ENCODE measurements at places on chromosomes 3 and 15.

GRCh38 chr3:81197386-81197785 is 564.1 kb downstream of the GBE1 start:
- no peak for DNase-seq

GRCh38 chr3:139457066-139457465 is 19.2 kb downstream of the RBP2 start:
- DNase-seq = no peak

GRCh38 chr15:72515591-72516389 is 41.7 kb downstream of the ARIH1 start:
- no peak for DNase-seq

- no peak for DNase-seq
Measured at GRCh38 chr3:69484507-69485393, 98.9 kb upstream of the FRMD4B start.

GRCh38 chr15:61910839-61911369 is 149.3 kb downstream of the VPS13C start:
- no peak for DNase-seq

DNA sequence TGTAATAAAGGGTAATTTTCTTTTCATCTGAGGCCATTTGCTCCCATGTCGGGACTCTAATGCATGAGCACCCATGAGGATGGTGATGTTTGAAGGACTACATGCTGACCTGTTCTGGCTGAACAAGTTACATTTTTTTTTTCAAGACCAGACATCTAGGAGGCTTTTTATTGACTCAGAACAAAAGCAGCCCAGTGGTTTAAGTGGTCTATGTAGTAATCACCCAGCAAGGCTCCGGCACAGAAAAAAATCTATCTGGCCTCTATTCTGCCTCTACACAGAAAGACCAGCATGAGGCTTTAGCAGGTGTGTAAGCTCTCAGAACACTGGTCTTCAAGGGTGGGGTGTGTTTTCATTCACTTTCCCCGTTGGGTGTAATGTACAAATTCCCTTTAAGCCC is 95.1 kb upstream of the ZBED2 start:
- DNase-seq = peak; percentile 46

DNA sequence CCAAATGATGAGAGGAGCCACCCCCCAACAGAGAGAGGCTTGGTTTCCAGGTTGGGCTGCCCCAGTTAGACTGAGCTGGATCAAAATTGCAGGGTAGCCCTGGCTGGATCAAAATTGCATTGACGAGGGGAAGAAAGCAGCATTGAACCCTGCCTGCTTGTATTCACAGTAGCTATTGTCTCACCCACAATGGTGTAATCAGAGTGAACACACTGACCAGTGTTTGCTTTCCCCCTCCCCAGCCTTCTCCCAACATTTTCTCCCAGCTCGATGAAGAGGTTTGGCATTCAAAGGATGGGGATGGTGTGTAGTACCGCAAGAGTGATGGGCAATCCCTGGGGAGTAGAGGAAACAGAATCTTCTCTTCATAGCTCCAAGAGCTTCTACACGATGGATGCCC is 223.8 kb downstream of the ADAMTS9 start:
- no peak for DNase-seq

DNA sequence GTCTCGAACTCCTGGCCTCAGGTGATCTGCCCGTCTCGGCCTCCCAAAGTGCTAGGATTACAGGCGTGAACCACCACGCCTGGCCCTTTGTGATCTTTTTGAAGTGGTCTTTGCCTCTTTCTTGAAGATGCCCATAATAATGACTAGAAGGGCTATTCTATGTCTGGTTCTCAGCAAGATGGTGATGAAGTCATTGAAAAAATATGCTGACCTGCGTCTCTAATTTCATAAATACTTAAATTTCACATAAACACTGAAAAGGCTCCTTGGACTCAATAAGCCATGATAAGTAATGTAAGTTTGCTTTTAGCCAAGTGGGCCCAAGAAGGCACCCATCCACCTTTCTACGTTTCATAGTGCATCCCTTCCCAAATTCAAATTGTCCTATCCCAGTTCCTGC is 775 bp upstream of the MAPK6 start:
- DNase-seq = no peak

GRCh38 chr3:170226426-170226960 is 4.3 kb downstream of the PRKCI start:
- DNase-seq = no peak

GRCh38 chr3:156135921-156136638 is 15.7 kb downstream of the KCNAB1 start:
- no peak for DNase-seq

GRCh38 chr15:67117370-67117769 is 52.0 kb downstream of the SMAD3 start:
- no peak for DNase-seq

DNA sequence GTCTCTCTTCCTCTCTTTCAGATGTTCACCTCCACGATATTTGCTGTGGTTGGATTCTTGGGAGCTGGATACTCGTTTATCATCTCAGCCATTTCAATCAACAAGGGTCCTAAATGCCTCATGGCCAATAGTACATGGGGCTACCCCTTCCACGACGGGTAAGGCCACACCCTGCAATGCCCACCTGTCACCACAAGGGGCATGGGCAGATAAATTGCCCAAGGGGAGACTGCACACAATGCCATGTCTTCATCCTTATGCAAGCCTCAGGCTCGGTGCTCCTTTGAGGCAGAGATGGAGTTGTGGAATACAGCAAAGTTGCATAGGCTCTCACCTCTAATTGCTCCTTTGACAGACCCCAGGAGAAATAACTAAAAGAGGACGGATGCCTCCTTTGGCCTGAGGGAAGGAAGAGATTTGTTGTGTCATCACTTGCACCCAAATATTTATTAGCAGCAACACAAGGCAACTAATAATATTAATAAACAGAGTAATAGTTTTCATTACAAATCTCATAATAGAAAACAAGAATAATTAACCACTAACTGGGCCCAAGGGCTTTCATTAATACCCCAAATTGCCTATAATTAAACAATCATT is 13.2 kb downstream of the TM4SF4 start:
- DNase-seq = no peak

- DNase-seq = no peak
Measured at GRCh38 chr3:174049472-174049871, 651.9 kb downstream of the NLGN1 start.

DNA sequence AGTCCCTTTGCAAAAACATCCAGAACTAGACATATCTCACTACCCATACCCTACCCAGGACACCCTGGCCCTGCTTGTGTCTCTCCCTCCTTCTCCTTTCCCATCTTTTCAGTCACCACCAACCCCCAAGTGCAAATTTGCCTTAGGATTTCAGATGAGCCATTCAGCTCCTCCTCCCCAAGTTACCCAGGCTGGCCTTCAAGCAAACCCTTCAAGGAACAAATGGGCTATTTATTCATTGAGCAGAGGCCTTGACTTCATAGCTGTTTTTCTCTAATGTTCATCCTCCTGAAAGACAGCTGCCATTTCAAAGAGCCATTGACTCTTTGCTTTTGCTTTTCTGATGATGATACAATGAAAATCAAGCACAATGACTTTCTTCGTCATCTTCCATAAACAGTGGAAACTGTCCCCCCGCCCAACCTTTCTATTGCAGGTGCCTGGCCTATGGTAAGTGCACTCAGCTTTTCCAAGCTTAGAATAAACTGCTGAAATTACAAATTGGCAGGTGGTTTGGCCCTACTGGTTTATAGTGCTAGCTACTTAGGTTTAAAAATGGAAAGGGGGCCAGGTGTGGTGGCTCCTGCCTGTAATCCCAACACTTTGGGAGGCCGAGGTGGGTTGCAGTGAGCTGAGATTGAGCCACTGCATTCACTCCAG is 26.1 kb upstream of the KLHL6 start:
- DNase-seq = no peak

GRCh38 chr3:174857301-174857700 is 1.8 kb upstream of the NAALADL2 start:
- no peak for DNase-seq
